ENCODE measurements at places on chromosomes 3 and 15. TPM values are rescaled to one million over a fixed set of nuclear protein-coding genes. Genes with fewer than 3 reads are reported as not detected.

DNA sequence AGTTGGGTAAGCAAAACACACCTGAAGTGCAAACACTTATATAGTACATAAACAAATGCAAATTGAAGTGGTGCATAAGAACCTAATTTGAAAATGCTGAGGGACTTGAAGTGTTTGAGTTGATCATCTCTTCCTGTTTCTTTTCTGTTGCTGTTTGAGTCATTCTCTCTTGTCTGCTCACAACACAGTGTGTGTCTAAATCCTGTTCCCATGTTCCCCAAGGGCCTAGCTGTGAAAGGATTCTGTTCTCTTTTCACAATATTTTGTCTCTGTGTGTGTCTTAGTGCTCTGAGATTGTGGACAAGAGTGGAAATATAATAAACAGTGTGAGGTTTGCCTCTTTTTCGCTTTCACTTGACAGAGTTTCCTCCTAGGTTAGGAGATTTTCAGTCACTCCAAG, 6.1 kb downstream of the CD96 start:
- DNase-seq, result no peak

GRCh38 chr15:87597346-87598052, 659.0 kb downstream of the NTRK3 start:
- DNase-seq, result no peak

DNA sequence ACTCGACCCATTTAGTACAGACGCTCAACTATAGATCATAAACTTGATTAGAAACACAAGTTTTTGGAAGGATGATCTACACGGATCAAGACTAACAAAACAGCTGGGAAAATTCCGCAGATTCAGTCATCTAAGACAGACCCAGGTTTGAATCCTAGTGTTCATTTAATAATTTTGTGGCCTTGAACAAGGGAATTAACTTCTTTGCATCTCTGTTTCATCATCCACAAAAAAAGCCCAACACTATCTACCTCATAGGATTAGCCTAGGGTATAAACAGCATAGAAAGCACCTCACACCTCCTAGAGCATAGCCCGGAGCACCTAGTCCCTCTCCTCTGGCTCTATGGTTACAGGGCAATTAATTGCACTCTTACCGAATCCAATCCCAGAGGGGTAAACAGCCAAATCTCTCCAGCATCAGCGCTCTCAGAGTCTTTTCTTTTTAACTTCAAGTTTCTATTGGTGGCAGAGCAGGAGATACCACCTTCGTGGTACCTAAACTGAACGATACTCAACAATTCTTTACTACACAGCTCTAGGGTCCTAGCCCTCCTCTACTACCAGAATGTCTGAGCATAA, 3.5 kb downstream of the TBL1XR1 start:
- no peak for DNase-seq

DNA sequence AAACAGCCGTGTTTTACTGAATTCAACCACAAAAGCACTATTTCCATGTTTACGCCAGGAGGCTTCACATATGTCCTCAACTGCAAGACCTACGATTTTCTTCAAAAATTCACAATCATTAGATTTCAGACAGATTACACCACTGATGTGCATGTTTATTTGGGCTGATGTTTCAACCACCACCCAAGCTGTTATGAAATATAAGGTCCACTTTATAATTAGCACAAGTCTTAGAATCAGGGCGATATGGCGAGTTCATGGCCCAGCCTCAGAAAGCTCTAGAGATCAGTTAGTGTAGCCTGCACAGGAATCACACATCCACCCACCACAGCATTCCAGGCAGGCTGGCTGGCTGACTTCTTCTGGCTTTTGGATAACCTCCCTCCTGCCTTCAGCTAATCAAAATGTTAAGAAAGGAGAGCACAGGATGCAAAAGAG, 15.4 kb downstream of the SH3BP5 start:
- no peak for DNase-seq

DNA sequence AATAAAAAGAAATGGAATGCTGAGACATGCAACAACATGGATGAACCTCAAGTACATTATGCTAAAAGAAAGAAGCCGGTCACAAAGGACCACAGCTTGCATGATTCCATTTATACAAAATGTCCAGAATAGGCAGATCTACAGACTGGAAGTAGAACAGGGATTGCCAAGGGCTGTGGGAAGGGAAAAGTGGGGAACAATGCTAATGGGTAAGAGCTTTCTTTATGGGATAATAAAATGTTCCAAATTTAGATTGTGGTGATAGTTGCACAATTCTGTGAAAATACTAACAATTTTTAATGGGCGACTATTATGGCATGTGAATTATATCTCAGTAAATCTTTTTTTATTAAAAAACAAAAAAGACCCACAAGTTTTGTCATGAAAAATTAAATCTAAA, 106.2 kb downstream of the TMCO5A start:
- no peak for DNase-seq

- no peak for DNase-seq
Observed at GRCh38 chr3:43998836-43999727, 242.6 kb upstream of the TOPAZ1 start.

DNA sequence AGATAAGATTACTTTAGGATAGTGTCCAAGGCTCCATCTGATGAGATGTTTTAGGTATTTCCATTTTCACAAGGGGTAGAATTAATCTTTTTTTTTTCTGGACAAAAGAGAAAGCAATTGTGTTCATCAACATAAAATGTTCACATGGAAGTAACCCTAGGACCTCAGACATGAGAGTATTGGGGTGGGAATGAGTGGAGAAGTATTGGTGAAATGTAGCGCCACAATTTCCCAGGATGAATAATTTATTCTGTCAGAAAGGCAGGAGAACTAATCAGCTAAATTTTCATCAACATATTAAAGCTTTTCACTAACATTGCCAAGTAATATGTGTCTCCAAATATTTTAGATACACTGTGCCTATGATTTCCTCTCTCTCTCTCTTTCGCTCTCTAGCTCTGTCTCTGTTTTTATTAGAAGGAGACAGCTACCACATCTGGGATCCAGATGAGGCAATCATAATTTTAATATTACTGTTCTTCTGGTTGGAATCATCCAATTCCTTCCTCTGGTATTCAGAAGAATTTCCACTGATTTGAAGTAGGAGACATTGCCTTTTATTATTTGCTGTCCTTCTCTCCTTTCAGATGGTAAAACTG, 21.6 kb upstream of the ZNF280D start:
- DNase-seq, result no peak

GRCh38 chr15:44153352-44153751, 41.7 kb downstream of the FRMD5 start:
- DNase-seq, result no peak

DNA sequence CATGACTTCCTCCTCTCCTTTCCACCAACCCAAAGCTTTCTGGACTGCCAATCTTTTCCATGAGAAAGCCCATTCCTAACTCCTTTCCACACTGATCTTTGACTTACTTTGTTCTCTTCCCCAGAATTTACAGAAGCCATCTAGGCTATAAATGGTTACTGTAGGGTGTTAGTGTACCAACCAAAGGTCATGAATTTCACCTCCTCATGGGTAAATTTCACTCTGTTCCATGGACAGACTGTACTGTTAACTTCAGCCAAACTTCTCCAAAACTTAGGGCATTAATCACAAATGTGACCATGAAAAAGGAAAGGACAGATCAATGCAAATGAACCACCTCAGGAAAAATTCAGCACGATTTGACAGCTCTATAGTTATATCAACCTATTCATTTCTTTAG, 54.9 kb downstream of the ATOSA start:
- DNase-seq, result peak; percentile 2

DNA sequence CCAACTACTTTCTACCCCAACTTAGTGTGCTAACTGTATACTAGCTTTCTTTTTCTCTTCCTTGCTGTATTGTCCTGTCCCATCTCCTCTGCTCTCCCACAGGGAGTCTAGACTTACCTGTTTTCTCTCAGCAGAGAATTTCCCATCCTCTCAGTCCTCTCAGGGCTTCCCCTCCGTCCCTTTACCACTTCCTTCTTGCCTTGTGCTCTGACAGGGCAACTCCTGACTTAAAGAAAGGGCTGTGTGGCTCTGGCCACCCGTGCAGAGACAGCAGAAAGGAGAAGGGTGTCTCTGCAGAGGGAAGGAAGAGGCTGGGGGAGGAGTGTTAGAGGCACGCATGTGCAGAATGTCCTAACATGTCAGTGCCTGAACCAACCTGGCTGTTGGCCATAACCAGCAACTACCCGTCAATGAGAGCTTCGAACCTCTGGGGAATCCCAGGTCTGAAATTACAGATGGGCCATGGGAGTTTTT, at the start of gene GCSAM:
GCSAM (minus strand) TSS at position 274 of the 474 bp plus-strand sequence; CDS start at position 146, 128 bp downstream.
- DNase-seq, result no peak

DNA sequence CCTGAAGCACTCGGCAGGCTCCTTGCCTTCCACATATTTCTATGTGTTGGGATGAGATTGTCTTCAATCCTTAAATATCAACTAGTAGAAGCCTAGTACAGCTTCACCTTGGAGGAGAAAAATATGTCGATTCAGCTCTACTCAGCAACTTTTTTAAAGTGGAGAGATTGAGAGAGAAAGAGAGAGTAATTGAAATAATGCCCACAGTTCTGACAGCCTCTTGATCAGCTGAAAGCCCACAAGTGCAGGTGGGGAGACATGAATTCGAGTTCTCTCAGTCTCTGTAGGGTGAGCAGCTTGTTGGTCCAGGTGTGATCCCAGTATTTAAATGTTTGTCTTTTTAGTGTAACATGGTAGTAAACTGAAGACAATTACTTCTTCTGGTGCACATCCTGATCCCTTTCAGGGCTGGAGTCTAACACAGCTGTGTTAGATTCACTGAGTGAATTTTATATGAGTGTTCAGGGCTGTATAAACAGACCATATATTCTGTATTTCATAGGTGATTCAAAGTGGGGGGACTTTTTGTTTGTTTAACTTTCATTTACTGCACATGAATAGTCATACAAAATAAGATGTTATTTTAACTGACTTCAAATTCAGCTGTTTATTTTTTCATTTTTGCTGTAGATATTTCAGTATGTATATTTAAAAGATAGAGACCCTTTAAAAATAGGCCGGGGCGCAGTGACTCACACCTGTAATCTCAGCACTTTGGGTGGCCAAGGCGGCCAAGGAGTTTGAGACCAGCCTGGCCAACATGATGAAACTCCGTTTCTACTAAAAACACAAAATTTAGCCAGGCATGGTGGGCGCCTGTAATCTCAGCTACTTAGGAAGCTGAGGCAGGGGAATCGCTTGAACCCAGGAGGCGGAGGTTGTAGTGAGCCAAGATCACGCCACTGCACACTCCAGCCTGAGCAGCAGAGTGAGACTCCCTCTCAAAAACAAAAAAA, 64.0 kb downstream of the ST6GAL1 start:
- no peak for DNase-seq

GRCh38 chr3:152290374-152290773, 21.6 kb downstream of the MBNL1 start:
- no peak for DNase-seq

GRCh38 chr15:35980719-35981118, 434.8 kb upstream of the DPH6 start:
- no peak for DNase-seq

DNA sequence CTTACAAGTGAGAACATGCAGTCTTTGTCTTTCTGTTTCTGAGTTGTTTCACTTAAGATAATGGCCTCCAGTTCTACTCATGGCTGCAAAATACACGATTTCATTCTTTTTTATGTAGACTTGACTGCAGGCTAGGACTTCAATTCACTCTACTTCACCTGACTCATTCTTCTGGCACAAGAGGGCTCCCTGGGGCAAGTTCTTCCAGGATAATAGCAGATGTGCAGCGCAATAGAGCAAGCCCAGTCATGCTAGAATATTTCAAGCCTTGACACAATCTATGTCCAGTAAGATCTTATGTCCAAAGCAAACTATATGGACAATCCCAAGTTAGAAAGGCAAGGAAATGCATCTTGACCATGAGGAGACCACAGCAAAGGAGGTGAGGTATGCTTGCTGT, 211.7 kb upstream of the GADL1 start:
- peak; percentile 3 for DNase-seq

DNA sequence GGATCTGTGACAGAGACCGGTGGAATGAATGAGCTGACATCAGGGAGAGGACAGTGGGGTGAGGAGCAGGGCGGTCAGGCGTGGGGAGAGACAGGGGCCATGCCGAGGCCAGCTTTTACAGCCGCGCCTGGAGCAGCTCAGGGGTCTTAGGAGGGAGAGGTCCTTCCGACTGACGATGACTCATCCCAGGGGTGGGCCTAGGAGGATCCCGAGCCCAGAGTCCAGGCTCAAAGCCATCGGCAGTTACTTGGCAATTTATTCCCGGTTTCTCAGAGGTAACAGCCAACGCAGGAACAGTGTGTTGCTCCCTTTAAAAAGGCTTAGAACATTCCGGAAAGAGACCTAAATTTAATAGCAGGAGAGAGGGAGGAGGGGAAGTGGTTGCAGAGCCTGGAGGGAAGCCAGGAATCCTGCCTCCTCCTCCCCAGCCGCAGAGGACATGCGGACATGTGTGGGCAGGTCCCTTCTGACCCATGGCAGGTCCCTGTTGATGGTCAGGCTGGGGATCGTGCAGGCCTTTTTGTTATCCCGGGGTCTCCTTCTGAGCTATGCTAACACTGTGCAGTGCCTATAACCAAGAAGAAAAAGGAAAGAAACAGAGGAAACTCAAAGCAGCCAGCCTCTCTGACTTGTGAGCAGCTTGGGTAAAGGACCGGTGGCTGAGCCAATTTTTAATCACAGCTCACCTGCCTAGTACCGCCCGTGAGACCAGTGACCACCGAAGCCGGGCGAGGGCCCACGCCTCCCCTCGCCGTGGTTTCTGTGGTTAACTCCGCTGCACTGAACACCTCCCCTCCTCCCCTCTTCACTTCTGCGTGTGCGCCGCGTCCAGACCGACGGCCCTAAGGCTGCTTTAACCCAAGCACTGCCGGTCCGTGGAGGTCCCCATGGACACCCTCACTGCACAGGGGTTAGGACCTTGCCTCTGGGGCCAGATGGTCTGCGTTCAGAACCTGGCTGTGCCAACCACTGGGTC, 392.4 kb upstream of the PROK2 start:
- no peak for DNase-seq

DNA sequence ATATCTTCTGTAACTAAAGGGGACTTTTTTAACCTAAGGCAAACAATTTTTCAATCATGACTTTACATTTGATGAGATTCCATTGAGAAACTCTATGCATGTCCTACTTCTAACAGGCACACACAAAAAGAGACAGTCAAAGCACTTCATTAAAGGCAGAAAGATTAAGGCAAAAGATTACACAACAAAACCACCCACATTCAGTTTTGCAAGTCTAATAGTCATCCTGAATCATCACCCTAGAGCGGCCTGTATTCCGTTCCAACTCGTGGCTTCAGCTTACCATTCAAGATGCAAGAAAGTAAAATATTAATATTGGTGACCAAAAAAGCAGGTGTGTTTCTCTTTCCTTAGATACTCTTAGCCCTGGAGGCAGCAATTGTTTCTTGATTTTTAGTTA, 205.9 kb downstream of the P3H2 start:
- DNase-seq, result no peak

The TTC23 gene
- total RNA-seq, result 17.2 TPM

The MUC4 gene
- not detected for total RNA-seq

The CIB2 gene
- 1.8 TPM for total RNA-seq

The SUSD5 gene
- total RNA-seq, result not detected

The GNL3 gene
- 257 TPM for total RNA-seq

The CFAP100 gene
- not detected for total RNA-seq

The SLC7A14 gene
- not detected for total RNA-seq

The HES1 gene
- 19.8 TPM for total RNA-seq

The PIK3CB gene
- 18.6 TPM for total RNA-seq

The NAALADL2 gene
- total RNA-seq, result 0.34 TPM

Data from HepG2 (cell line).